Adipocyte (in vitro differentiated cells): ENCODE measurements at places on chromosomes 1 and 21.

GRCh38 chr1:151982300-151983005 lies 11.2 kb downstream of the S100A10 start:
- DNase-seq = no peak

DNA sequence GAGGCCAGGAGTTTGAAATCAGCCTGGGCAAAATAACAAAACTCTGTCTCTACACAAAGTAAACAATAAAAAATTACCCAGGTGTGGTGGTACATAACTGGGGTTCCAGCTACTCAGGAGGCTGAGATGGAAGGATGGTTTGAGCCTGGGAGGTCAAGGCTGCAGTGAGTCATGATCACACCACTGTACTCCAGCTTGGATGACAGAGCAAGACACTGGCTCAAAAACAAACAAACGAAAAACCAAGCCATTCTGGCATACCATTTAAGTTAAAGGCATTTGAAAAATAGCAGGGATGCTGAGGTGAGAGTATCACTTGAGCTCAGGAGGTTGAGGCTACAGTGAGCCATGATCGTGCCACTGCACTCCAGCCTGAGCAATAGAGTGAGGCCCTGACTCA lies 5.3 kb upstream of the ALDH9A1 start:
- no peak for DNase-seq

DNA sequence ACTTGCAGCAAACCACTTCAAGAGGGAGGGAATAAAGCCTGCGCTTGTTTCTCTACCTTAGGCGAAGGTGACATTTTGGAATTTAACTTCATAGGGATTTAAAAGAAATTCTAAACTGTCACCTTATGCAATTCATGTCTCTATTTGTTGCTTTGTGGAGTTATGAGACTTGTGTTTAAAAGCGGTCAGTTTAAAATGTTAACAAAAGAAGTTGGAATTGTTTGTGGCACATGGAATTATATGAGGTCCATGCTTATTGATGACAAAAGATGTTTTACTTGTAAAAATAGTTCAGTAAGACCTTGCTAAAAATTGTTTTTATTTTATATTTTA lies 15.8 kb downstream of the NR5A2 start:
- DNase-seq = no peak

DNA sequence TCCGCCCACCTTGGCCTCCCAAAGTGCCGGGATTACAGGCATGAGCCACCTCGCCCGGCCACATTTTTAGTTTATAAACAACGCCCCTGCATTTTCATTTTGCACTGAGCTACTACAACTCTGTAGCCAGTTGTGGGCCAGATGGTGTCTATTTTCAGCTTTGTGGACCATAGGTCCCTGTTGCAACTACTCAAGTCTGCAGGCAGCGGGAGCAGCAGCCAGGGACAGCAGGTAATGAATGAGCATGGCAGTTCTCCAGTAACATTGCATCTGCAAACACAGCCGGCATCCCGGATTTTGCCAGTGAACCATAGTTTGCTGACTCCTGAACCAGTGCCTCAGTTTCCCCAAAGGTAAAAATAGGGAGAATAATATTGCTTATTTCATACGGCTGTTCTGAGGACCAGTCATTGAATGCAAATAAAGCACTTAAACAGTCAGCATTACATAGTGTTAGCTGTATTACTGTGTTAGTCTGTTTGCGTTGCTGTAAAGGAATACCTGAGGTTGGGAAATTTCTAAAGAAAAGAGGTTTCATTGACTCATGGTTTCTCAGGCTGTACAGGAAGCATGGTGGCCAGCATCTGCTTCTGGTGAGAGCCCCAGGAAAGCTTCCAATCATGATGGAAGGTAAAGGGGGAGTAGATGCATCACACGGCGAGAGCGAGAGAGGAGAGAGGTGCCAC lies 65.5 kb upstream of the SLC45A1 start:
- no peak for DNase-seq

GRCh38 chr1:244050835-244051444 lies at the start of gene ZBTB18:
Gene ZBTB18 (plus strand): TSS chr1:244051283. CDS start chr1:244051432, 149 bp downstream.
- DNase-seq = peak; percentile 51

DNA sequence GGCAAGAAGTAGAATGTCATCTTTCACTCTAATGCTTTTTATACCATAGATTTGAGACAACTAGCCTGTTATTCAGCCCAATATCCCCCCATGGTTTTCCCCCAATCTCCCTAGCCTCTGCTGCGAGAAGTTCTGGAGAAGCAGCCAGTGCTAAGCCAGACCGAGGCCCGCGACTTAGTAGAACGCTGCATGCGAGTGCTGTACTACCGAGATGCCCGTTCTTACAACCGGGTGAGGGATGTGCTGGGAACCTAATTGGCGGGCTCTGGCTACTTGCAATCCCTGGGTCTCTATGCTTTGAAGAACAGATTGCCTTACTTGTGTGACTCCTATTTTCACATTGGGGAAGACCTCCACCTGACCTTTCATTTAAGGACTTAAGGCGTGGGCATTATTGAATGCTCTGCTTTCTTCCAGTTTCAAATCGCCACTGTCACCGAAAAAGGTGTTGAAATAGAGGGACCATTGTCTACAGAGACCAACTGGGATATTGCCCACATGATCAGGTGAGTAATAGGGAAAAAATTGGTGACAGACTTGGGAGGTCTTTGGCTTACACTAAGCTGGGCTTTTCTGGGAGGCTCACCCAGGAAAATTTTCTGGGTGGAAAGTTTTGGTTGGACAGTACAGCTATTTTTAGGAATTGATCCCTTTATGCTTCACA lies 1.9 kb downstream of the PSMB4 start:
- peak; percentile 14 for DNase-seq

- DNase-seq = no peak
Observed at GRCh38 chr1:234276151-234276788, 97.0 kb upstream of the COA6 start.

- no peak for DNase-seq
Observed at GRCh38 chr1:165486663-165487062, 41.7 kb upstream of the RXRG start.

GRCh38 chr1:152313319-152313801 lies 11.7 kb downstream of the FLG start:
- no peak for DNase-seq

- DNase-seq = peak; percentile 95
Observed at GRCh38 chr1:223706077-223706973, 6.0 kb upstream of the CAPN2 start.

- DNase-seq = no peak
Observed at GRCh38 chr1:165052431-165052830, 304.1 kb downstream of the LMX1A start.

DNA sequence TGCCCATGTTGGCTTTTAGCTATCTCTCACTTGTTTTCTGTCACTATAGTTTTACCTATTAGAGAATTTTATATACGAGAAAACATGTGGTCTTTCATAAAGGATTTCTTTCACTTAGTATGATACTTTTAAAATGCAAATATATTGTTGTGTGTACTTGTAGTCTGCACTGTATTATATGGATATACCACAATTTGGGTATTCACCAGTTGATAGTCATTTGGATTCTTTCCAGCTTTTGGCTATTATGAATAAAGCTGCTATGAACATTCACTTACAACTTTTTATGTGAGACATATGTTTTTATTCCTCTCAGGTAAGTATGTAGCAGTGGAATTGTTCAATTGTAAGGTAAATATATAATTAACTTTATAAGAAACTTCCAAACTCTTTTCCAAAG lies 441.5 kb downstream of the GPATCH2 start:
- no peak for DNase-seq

GRCh38 chr21:46183910-46184624 lies at the start of gene SPATC1L:
Gene SPATC1L (minus strand): TSS chr21:46184459. CDS start chr21:46182816, 1,643 bp downstream.
- peak; percentile 82 for DNase-seq
